ENCODE measurements at places on chromosomes 4 and X. TPM values are rescaled to one million over a fixed set of nuclear protein-coding genes. Genes with fewer than 3 reads are reported as not detected.

The GAGE12F gene
- not detected for polyA plus RNA-seq

The TEX13D gene
- not detected for polyA plus RNA-seq

- DNase-seq: no peak
Observed at GRCh38 chrX:120823556-120823955, 52.1 kb downstream of the CT47B1 start.

DNA sequence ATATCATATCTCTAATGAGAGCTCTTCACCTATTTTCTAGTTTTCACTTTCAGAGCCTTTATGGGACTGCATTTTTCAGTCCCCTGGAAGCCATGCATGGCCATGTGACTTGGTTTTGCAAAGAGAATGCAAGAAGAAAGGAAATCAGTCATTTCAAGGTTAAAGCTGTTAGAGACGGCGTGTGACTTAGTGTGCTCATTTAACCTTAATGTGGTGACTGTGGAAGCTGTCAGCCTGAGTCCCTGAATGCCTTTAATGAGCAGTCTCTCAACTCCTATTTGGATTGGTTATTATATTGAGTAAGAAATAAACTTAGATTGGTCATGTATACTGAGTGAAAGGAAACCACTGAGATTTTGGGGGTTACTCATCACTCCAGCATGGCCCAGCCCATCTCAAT, 212.7 kb downstream of the KCNIP4 start:
- DNase-seq: no peak

DNA sequence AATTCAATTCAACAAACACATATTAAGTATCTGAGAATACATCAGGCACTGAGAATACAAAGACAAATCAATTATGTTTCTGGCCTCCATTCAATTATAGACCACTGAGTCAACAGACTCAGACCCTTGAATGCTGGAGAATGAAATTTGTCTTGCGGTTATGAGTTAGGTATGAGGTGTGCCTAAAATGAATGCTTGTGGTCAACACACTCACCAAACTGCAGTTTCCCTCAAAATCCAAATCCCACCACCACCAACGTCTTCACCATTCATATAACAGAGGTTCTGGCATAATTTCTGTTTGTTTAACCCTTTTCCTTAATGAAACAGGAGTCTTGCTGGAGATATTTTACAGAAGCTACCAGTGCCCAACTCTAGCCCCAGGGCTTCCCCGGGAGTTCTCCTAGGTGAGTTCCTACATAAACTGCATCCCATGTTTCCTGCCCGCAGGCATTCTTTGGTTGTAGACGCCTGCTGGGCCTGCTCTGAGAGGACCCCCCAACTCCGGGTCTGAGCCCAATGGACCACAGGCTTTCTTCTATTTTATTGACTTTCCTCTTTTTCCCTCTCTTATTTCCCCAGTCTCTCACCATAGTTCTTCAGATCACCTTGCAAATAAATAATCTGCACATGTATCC, 119.2 kb downstream of the DDX53 start:
- no peak for DNase-seq

DNA sequence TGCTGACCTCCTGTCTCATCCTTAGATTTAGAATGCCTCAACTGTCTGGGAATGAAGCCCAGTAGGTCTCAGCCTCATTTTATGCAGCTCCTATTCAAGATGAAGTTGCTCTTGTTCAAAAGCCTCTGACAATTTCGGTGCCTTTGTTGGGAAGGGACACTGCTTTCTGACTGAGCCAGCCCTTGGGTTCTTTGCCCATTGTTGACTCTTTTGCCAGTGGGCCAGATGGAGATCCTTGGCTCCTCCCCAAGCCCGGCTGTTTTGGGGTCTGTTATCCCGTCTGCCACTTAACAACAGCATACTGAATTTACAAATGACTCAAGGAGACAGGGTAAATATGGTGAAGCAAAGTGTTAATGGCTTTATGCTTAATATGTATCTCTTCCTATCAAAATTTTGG, 58.3 kb upstream of the PRKX start:
- DNase-seq: no peak

DNA sequence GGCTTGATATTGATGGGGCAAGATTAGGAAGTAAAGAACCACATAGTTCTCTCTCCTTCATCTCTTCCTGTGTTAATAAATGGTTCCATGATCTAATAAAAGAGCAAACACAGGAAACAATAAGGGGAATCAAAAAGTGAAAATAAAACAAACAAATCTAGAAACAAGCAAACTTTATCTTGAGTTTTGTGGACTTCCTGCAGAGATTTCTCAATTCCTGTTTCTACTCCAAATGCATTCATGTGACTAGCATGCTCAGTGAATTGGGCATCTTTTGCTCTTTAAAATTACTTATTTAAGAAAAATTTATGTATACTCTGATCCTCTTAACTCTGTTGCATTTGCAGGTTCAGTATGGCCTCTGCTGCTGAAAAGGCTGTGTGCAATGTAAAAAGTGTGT, 682.0 kb downstream of the KCTD8 start:
- DNase-seq: no peak

GRCh38 chr4:113256946-113257345, 207.5 kb downstream of the ANK2 start:
- peak; percentile 17 for DNase-seq

DNA sequence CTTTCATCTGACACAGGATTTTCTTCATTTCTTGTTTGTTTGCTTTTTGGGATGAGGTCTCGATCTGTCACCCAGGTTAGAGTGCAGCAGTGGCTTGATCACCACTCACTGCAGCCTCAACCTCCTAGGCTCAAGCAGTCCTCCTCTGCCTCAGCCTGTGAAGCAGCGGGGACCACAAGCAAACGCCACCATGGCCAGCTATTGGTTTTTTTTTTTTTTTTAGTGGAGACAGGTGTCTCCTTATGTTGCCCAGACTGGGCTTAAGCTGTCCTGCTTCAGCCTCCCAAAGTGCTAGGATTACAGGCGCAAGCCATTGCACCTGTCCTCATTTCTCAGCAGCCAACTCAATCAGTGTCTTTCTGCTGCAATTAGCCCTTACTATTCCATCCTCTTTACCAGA, 10.3 kb downstream of the SPRY1 start:
- no peak for DNase-seq

Measured in fibroblast of lung (primary cell).